HFF-Myc (cell line): ENCODE measurements at places on chromosomes 2 and 18.

- no peak for DNase-seq
These were observed 114.3 kb upstream of the ARL4C start for GRCh38 chr2:234611209-234611608.

DNA sequence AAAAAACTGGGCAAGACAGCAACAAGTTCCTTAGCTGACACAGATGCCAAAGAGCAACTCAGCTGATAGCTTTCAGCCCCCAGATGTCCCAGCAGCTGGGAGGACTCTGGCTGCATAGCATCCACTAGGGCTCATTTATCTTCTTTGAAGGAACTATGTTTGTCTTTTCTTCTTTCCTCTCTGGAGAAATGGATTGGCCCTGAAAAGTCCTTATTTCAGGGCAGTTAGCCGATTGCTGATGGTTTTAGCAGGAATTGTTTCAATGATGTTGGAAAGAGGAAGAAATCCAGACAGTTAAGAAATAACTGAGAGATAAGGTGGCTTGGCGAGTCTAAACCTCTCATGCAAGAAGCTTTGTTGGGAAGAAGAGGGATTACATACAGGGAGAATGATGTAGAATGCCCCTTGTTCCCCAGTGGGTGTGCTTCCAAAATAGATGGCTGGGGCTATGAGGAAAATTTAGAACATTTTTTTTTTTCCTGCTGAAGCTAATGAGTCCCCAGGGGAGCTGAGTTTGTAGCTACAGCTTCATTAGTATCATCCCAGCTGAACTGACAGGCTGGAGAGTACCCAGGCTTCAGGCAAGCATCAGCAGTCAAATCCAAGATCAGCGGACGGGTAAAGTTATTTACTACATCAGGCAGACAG is 33.6 kb upstream of the SERPINE2 start:
- no peak for DNase-seq

- DNase-seq = no peak
These were observed 22.1 kb upstream of the IGFBP5 start for GRCh38 chr2:216717491-216717901.

DNA sequence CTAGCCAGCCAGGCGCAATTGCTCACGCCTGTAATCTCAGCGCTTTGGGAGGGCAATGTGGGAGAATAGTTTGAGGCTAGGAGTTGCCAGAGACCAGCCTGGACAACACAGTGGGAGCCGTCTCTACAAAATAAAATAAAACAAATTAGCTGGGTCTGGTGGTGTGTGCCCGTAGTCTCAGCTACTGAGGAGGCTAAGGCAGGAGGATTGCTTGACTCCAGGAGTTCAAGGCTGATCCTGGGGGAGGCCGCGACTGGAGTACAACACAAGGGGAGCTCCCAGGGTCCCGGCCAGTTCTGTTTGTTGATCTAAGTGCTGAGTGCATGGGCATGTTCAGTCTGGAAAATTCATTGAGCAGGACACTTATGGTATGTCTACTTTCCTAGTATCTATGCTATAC is 2.6 kb downstream of the ST3GAL5 start:
- DNase-seq = no peak

GRCh38 chr2:32701806-32702205 is 74.0 kb downstream of the TTC27 start:
- no peak for DNase-seq

GRCh38 chr2:73916666-73917065 is 10.0 kb upstream of the DGUOK start:
- DNase-seq = no peak

DNA sequence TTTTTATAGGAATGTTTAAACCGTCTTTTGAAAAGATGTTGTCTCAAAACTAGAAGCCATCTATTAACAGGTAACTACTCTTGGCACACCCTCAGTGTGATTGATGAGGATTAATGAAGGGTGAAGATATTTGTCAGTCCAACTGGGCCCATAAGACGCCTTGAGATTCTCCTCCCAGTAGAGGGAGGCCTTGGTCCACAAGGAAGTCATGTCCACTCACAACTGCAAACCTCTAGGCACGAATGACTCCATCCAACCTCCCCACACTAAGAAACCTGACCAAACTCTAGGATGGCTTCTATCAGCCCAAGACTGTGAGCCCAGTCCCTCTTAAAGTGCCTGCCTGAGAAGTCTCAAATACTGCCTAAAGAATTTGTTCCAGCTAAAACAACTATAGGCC is 19.2 kb upstream of the GRP start:
- DNase-seq = no peak

DNA sequence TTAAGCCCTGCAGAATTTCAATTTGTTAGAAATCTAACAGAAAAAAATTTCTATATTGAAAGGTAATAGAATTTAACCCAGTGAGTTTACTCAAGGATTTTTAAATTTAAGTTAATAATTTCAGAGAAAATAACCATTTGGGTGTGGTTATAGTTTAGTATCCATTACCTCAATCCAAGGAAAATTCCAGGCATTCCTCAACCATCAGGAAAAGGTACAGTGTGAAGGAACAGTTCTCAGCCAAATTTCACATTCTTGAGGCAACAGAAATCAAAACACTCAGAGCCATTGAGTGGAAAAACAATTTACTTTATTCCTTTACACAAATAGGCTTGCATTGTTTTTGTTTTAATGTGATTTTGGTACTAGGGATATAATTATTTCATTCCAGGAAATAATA is 45.6 kb downstream of the ONECUT2 start:
- no peak for DNase-seq

DNA sequence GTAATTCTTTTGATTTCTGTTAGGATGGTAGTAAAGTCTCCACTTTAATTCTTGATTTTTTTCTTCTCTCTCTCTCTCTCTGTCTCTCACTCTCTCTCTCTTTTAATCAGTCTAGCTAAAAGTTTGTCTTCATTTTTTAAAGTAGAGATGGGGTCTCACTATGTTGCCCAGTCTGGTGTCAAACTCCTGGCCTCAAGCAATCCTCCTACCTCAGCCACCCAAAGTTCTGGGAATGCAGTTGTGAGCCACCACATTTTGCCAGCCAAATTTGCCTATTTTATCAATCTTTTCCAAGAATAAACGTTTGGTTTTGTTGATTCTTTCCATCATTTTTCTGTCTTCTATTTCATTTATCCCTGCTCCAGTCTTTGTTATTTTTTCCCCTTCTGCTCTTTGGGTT is 23.9 kb upstream of the ACOXL start:
- DNase-seq = no peak

GRCh38 chr2:152617456-152618192 is 99.6 kb downstream of the PRPF40A start:
- no peak for DNase-seq

GRCh38 chr18:79857082-79857671 is 59.4 kb downstream of the KCNG2 start:
- DNase-seq = no peak

- DNase-seq = no peak
These were observed 47.3 kb upstream of the MYCN start for GRCh38 chr2:15893085-15893484.

GRCh38 chr18:59564561-59564960 is 132.7 kb downstream of the CCBE1 start:
- no peak for DNase-seq

DNA sequence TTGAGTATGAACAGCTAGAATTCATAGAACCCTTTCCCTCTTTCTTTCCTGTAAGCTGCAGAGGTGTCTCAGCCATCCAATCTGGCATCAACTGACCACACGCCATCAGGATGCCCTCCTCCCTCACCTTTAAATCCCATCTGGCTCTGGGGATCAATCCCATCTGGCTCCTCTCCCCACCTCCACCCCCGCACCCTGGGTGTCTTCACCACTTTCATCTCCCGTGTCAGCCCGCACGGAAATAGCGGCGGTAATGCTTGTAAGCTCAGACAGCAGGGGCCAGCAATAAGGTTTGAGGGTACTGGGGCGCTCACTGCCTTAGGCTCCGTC is 508 bp upstream of the TUBA4B start:
- no peak for DNase-seq
